ENCODE measurements at places on chromosomes 1 and 21. TPM values are rescaled to one million over a fixed set of nuclear protein-coding genes. Genes with fewer than 3 reads are reported as not detected.
A peak's percentile ranks its signal among the peaks of the same experiment; 100 is the strongest.

Gene NUP210L
- total RNA-seq, result not detected

DNA sequence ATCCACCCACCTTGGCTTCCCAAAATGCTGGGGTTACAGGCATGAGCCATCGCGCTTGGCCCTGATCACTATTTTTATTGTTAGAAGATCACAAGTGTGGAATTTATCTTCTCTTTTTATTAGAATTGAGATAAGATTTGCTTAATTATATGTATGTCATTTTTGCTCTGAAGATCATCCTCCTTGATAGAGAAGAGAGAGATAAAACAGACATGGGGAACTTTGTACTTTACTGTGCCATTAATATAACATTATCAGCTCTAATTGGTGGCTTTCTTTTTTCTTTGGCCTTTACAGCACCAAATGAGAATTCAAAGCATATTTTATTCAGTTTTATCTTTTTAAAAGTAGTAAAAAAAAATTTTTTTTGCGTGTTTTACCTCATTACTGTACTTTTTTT is 46.8 kb downstream of the SCP2 start:
- no peak for DNase-seq

DNA sequence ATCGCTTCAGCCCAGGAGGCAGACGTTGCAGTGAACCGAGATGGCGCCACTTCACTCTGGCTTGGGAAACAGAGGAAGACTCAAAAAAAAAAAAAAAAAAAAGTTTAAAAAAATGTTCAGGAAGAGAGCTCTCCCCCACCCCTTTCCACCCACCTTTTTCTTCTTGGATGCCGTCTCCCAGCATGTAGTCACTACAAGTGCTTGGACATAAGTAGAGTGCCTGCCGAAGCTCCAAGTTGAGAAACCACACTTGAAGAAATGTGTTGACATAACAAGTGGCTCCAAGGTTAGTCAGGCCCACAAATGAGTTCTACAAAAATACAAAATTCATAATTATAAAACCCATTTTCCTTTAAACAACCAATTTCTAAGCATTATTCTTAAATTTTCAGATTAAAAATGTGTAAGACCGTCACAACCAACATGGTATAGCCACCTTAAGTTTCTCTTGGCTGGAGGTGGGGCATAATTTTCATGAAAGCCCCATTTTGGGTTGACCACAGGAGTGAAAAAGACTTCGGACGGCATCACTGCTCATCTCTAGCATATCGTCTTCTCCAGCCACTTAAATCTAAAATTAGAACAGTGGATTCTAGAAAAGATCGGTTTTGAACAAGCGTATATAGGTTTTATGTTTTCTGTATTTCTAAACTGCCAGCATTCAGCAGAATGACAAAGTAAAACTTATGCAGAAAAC is 26.4 kb downstream of the USP48 start:
- DNase-seq, result no peak

GRCh38 chr1:209751627-209752231 is 4.1 kb upstream of the TRAF3IP3 start:
- no peak for DNase-seq

GRCh38 chr1:37477198-37477931 is 3.0 kb downstream of the ZC3H12A start:
- DNase-seq, result peak; percentile 59

Data from right atrium auricular region (tissue), 2 donors.